NCI-H187 (cell line): ENCODE measurements at places on chromosomes 2 and 18.
A peak's percentile ranks its signal among the peaks of the same experiment; 100 is the strongest.

- DNase-seq: no peak
Observed at GRCh38 chr2:37283207-37283606, 41.4 kb downstream of the PRKD3 start.

DNA sequence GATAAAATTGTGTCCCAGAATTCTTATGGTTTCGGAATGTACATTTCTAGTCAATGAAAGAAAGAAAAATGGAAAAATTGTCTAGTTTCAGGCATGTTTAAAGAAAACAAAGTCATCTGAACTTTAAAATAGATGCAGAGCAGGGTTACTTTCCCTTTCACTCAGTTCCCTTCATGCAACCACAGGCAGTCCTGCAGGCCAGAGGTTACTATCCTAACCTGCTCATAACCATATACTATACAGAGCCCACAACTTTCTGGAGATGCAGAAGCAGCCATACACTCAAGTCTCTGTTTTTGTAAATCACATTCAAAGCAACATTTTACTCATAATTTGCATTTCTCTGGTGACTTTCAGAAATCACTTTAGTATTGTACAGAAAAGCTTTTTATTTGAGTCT is 690.3 kb downstream of the MBD2 start:
- DNase-seq: no peak

DNA sequence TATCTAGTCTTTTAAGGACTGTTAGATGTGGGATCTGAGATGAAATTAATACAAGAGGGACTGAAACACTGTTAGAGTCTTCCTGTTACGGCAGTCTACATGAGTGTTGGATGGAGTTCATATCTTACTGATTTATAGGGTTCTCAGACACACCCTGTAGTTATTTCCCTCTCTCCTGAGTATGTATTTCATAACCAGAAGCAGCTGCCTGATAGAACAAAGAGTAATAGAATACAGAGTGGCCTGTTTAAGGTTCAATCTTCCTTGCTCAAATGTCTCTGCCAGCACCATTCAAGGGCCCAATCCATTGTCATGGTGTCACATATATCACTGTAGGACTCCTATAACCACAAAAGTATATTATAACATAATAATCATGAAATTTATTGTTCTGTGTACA is 1229.1 kb upstream of the ACVR2A start:
- DNase-seq: no peak

DNA sequence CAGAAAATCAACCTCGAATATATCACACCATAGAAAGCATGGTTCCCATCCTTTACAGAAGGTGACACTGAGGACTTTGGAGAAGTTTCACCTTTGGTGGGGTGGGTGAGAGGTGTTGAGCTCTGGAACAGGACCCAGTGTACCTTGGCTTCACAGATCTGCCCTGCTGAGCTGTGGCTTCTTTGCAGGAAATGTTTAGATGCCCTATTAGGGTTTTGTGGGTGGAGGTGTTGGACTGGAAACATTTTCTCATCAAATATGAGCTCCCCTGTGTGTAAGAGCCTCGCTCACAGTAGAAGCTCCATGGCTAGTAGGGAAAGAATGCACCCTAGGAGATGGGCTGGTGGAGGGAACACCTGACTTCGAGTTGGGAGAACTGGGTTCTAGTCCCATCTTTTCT is 55.6 kb downstream of the RPL37A start:
- no peak for DNase-seq

DNA sequence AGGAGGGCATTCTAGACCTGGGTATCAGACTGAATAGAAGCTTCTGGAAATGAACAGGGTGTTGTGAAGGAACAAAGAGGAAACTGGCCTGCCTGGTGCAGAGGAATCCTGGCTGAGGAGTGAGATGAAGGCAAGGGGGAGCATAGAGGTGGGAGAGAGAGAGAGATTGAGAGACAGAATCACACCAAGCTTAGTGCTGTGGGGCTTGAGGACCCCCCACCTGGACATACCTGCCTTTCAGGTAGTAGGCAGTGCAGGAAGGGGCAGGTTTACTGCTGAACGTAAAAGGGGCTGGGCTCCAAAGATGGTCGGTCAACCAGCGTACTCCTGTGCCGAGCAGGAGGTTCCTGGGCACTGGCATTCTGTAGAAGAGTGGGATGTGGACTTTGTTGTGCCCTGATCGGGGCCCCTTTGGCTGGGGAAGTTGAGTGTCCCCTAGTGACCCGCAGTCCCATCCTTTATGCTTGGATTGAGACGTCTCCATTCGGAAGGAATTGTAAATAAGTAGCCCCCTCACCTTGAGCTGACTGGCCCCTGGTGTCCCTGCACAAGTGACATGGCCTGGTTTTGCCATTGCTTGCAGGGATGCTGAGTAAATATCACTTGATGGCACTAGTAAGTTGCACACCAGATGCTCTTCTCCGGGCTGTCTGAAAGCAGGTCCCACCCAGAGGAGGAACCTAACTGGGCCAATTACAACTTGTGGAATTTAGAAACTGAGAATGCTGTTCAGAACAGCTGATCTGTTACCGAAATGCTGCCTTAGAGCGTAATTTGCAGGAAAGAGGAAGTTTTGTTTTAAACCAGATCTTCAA is 1.4 kb downstream of the UBE2F start:
- DNase-seq: no peak

DNA sequence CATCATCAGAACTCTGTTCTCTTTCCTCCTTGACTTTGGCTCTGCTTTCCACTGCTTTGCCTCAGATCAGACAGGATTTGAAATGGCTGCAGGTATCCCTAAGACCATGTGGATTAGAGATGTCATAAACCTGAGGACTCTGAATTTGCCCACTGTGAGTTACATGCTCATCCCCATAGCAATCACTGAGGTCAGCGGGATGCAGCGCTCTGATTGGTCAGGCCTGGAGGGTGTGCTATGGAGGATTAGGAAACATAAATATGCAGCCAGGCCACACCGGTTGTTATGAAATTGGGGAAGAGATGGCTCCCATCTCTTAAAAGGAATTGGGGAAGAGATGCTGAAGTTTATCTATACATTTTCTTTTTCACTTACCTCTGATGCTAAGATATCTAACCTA is 73.7 kb upstream of the DNAJC10 start:
- no peak for DNase-seq

GRCh38 chr2:1811258-1811970 is 67.1 kb upstream of the PXDN start:
- DNase-seq: no peak

GRCh38 chr2:2879781-2880180 is 497.8 kb downstream of the EIPR1 start:
- DNase-seq: no peak

GRCh38 chr2:80167284-80167808 is 137.2 kb downstream of the LRRTM1 start:
- no peak for DNase-seq

DNA sequence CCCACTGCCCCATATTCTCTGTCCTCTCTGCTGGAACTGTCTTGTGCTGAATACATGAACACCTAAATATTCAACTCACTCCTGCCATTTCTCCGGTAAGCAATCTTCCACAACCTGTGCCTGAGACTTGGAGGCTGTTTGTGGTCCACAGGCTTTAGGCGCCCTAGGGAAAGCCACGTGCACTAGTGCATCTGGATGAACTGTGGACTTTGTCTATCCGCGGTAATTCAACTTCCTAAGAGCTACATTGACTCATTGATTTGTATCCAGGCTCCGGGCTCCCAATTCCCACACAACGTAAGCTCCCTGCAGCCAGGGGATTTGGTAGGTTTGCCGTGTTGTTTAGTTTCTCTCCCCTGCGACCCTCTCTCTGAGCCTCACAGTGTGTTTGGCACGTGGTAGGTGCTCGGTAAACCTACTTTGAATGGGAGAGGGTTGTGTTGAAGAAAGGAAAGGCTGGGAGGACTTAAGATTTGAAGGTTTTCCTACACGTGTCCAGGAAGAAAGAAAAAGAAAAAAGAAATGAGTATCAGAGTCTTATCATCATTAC is 718.2 kb downstream of the DPP10 start:
- DNase-seq: peak; percentile 33

DNA sequence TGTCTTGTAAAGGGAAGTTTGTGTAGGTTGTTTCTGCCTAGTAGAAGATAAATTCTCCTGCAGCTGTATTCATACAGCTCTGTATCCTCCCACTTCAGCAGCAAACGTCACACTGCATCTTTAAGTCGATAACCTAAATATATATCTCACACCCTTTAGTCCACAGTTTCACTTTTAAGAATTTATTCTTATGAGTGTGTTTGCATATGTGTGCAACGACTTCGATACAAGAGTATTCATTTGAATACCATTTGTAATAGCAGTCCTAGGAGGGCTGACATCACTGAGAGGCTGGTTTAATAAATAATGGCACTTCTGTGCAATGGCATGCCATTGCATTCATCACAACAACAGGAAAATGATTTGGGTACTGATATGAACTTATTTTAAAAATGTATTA is 63.8 kb upstream of the MSH6 start:
- no peak for DNase-seq

- DNase-seq: no peak
Observed at GRCh38 chr18:26649193-26649543, 100.8 kb upstream of the KCTD1 start.

DNA sequence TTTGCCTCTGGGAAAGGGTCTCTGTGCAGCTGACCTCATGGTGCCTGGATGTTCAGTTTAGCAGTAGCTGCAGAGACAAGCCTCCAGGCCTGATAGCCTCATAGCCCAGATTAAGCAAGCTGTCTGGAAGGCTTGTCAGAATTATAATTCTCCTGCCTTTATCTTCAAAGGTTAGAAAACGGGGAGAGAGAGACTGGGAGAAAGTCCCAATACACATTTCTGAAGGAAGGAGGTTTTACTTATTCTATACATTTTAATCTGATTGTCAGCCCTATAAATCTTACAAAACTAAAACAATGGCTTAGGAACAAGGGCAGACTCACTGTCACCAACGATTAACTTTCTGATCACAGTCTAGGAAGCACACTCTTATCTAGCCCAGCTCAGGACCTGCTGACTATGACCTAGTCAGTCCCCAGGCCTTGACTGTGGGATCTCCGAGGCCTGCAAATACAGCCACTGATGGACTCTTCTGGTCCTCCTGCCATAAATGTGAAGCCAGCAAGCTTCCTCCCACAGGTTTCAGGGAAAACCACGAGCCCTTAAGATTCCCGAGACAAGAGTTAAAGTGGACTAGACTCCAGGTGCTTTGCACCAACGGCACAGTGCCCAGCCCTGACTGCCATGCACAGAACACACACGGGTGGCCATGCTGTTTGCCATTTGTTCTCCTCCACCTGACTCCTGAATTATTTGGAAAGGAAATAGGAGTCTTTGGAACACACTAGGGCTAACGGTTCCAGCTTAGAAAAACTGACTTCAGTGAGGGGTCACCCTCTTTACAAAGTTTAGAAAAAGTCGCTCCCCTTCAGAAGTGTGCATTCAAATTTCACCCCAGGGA is 111.4 kb upstream of the SMAD7 start:
- no peak for DNase-seq

DNA sequence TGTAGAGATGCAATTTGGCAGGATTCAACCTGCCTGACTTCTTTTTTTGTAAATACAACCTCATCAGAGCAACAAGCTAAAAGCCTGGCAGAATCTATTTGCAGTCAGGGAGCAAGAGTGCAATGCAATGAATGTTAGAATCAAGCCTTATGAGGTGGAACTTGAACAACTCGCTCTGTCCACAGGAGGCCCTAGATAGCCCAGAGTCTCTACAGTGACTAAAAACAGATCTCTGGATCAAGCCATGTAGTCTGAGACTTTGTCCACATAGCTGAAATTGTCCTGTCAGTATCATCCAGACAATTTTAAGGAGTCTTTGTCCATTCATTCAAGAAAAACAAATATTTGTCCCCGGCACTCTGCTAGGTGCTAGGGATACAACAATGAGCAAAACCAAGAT is 32.0 kb upstream of the CDK5R2 start:
- no peak for DNase-seq

- no peak for DNase-seq
Observed at GRCh38 chr2:32363597-32363996, 6.8 kb downstream of the BIRC6 start.

DNA sequence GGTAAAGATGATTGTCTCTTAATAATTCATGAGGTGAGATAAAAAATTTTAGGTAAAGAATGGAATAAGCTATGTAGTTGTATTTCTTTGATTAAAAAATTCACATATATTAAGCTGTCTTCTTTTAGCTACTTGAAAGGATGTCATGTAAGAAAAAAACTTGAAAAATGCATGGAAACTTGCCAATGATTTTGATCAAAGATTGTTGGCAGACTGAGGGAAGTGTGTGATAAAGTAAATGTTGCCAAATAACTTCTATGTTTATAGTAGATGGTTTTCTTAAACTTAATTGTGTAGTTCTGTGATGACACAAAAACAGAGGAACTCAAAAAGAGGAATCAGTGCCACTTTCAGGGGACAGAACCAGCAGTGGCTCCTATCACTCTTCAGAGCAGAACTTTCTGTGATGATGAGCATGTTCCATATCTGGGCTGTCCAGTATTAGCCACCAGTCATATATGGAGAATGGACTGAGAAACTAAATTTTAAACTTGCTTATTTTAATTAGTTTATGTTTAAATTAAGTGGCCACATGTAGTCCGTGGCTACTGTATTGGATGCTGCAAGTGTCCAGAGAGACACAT is 51.9 kb upstream of the SLC38A11 start:
- no peak for DNase-seq

GRCh38 chr2:103484906-103485305 is 723.1 kb downstream of the TMEM182 start:
- DNase-seq: no peak

- DNase-seq: no peak
Observed at GRCh38 chr2:72014831-72015230, 132.8 kb downstream of the CYP26B1 start.

- DNase-seq: no peak
Observed at GRCh38 chr2:228763379-228763981, 507.6 kb downstream of the PID1 start.

DNA sequence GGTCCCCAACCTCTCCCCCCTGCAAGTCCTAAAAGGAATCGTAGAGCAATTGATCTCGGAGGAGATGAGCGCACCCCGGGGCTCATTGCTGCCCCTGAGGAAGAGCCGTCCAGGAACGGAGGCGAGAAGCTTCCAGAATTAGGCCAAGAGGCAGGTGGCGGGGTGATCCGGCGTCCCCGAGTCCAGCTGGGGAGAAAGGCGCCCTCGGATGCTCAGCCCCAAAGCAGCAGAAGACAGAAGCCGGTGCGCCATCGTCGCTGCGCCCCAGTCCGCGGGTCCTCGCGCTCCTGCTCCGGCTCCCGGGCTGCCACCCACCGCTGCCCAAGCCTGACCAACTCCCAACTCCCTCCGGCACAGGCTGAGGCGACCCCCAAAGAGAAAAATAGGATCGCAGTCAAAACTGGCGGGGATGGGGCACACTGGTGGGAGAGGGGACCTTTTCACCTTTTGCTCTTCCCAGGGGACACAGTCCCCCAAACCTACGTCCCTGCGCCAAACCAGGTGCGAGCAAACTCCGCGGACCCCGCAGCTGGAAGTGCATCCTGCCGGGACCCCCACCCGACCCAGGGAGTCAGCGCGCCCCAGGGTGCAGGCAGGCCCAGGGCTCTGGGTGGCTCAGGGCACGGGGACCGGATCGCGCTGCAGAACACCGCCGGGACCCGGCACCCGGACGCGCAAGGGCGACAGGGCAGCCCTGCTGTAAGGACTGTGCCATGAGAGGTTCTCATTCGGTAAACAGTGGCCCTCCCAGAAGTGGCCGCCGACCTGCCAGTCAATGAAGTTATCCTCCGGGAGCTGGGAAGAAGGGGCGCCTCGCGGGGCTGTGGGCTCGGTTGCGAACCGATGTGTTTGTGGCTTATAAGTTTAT is 8.4 kb upstream of the MEIS1 start:
- DNase-seq: no peak
